ENCODE measurements at places on chromosomes 6 and 20. TPM values are rescaled to one million over a fixed set of nuclear protein-coding genes. Genes with fewer than 3 reads are reported as not detected.

- DNase-seq: no peak
- H3K4me1 ChIP-seq: peaks cover 60% of the 10 kb centered on the region
Observed at GRCh38 chr6:52305948-52306767, 21.6 kb upstream of the MCM3 start.

DNA sequence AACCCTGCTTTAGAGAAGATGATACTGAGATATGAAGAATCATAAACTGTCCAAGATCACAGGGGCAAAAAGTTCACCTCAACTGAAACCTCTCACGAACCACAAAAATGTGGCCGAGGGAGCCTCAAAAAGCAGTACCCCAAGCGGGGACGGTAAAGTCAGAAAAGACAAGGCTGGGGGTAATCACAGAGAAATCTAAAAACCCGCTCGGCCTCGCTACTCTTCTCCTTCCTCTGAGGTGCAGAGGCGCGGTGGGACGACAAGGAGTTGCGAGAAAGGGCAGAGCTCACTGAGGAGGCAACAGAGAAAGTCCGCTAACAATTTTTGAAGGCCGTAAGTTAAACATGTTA, 356 bp upstream of the IRAK1BP1 start:
- H3K27ac ChIP-seq: peak overlapping the region; percentile 91
- H3K4me3 ChIP-seq: peak overlapping the region; percentile 98
- peaks cover 4% of the 10 kb centered on the region for H3K27me3 ChIP-seq
- peaks cover 21% of the 10 kb centered on the region for H3K4me1 ChIP-seq
- no peak for DNase-seq

The DEFB129 gene
- not detected for polyA plus RNA-seq

GRCh38 chr6:108362455-108362854, 67.6 kb downstream of the AFG1L start:
- no peak for DNase-seq
- H3K4me1 ChIP-seq: no peaks in the 10 kb centered on the region
- H3K27ac ChIP-seq: no peak overlapping the region
- peaks cover 15% of the 10 kb centered on the region for H3K36me3 ChIP-seq
- no peaks in the 10 kb centered on the region for H3K27me3 ChIP-seq

DNA sequence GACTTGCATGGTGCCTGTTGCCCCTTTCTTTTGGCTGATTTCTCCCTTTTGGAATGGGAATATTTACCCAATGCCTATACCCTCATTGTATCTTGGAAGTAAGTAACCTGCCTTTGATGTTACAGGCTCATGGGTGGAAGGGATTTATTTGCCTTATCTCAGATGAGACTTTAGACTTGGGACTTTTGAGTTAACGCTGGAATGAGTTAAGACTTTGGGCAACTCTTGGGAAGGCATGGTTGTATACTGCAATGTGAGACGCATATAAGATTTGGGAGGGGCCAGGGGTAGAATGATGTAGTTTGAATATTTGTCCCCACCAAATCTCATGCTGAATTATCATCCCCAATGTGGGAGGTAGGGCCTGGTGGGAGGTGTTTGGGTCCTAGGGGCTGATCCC, 75.5 kb downstream of the SYCP2 start:
- no peaks in the 10 kb centered on the region for H3K4me1 ChIP-seq
- no peak overlapping the region for H3K4me3 ChIP-seq
- no peak overlapping the region for H3K27ac ChIP-seq
- peaks cover 10% of the 10 kb centered on the region for H3K36me3 ChIP-seq

The F13A1 gene
- polyA plus RNA-seq: 2.1 TPM
